ENCODE measurements at places on chromosomes 7 and 10. TPM values are rescaled to one million over a fixed set of nuclear protein-coding genes. Genes with fewer than 3 reads are reported as not detected.

DNA sequence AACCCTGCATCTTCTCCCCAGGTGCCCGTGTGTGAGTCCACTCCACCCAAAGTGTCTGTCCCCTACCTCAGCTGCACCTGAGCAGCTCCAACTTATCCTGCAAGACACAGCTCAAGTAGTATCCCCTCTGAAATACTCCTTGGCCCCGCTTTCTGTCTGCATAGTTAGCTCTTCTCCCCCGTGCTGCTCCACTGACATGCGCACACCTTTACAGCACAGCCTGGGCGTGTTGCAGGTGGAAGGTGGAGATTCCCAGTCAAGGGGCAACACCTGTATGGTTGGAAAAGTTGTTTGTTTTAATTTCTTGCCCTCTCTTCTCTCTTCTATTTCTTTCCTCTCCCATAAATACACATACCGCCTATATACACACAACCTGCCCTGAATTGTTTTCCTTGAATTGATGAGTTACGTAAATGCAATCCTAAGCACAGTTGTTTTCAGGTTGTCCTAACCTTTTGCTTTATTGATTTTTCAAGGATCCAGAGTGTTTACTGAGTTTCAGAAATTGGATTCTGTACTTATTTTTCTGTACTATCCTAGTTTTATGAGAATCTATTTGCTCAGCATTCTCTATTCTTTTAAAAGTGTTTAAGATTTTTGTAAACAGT lies 14.9 kb downstream of the MET start:
- peaks cover 10% of the 10 kb centered on the region for H3K4me1 ChIP-seq
- no peak overlapping the region for H3K4me3 ChIP-seq
- H3K27me3 ChIP-seq = no peaks in the 10 kb centered on the region
- no peak for DNase-seq
- no peaks in the 10 kb centered on the region for H3K36me3 ChIP-seq
- no peak overlapping the region for H3K27ac ChIP-seq

GRCh38 chr7:107788662-107789061 lies 14.4 kb downstream of the SLC26A3 start:
- peaks cover 19% of the 10 kb centered on the region for H3K4me1 ChIP-seq
- no peaks in the 10 kb centered on the region for H3K27me3 ChIP-seq
- no peak overlapping the region for H3K27ac ChIP-seq
- DNase-seq = no peak
- H3K4me3 ChIP-seq = no peak overlapping the region

DNA sequence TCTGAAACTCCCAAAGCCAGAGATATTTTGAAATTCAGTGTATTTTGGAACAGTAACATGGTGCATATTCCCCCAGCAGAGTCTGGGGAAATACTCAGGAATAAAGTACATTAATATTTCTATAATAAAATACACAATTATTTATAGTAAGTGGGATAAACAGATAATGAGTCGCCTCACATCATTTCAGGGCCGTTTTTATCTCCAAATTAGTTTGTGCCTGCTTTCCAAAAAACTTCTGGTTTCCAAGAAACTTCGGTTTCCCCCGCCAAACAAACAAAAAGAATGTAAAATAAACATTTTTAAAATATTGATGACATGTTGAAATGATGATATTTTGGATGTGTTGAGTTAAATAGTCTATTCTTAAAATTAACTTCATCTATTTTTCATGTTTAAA lies 48.2 kb downstream of the AFAP1L2 start:
- H3K27ac ChIP-seq = no peak overlapping the region
- DNase-seq = no peak
- H3K27me3 ChIP-seq = no peaks in the 10 kb centered on the region
- no peaks in the 10 kb centered on the region for H3K36me3 ChIP-seq
- peaks cover 20% of the 10 kb centered on the region for H3K4me1 ChIP-seq
- H3K4me3 ChIP-seq = no peak overlapping the region

DNA sequence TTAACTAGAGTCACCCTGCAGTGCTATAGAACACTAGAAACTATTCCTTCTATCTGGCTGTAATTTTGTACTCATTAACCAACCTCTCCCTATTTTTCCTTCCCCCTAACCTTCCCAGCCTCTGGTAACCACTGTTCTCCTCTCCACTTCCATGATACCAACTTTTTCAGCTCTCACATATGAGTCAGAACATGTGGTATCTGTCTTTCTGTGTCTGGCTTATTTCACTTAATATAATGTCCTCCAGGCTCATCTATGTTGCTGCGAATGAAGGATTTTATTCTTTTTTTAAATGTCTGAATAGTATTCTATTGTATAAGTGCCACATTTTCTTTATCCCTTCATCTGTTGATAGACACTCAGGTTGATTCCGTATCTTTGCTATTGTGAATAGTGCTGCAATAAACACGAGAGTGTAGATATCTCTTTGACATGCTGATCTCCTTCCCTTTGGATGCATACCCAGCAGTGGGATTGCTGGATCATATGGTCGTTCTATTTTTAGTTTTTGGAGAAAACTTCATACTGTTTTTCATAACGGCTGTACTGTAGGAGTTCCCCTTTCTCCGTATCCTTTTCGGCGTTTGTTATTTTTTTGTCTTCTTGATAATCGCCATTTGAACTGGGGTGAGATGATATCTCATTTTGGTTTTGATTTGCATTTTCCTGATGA lies 101.4 kb downstream of the FAM107B start:
- no peaks in the 10 kb centered on the region for H3K4me1 ChIP-seq
- H3K27me3 ChIP-seq = no peaks in the 10 kb centered on the region
- no peak overlapping the region for H3K27ac ChIP-seq
- no peaks in the 10 kb centered on the region for H3K36me3 ChIP-seq

GRCh38 chr7:120582916-120583315 lies 275.0 kb downstream of the TSPAN12 start:
- no peak overlapping the region for H3K27ac ChIP-seq
- DNase-seq = no peak
- H3K4me1 ChIP-seq = no peaks in the 10 kb centered on the region
- H3K27me3 ChIP-seq = no peaks in the 10 kb centered on the region
- no peaks in the 10 kb centered on the region for H3K36me3 ChIP-seq

- no peak for DNase-seq
- H3K4me3 ChIP-seq = no peak overlapping the region
- H3K27me3 ChIP-seq = no peaks in the 10 kb centered on the region
- H3K4me1 ChIP-seq = peaks cover 6% of the 10 kb centered on the region
- no peaks in the 10 kb centered on the region for H3K36me3 ChIP-seq
- no peak overlapping the region for H3K27ac ChIP-seq
Observed at GRCh38 chr10:77350711-77351119, 286.9 kb downstream of the KCNMA1 start.

Gene ADARB2
- total RNA-seq = 1.6 TPM

Gene INPP5A
- 35.2 TPM for total RNA-seq

Gene TRIM73
- total RNA-seq = 10.8 TPM
